ENCODE measurements at places on chromosomes 1 and 21.

GRCh38 chr21:24045775-24046215 is 1561.5 kb downstream of the MRPL39 start:
- no peak for DNase-seq

- no peak for DNase-seq
Measured at GRCh38 chr1:203570805-203571204, 55.8 kb upstream of the ATP2B4 start.

DNA sequence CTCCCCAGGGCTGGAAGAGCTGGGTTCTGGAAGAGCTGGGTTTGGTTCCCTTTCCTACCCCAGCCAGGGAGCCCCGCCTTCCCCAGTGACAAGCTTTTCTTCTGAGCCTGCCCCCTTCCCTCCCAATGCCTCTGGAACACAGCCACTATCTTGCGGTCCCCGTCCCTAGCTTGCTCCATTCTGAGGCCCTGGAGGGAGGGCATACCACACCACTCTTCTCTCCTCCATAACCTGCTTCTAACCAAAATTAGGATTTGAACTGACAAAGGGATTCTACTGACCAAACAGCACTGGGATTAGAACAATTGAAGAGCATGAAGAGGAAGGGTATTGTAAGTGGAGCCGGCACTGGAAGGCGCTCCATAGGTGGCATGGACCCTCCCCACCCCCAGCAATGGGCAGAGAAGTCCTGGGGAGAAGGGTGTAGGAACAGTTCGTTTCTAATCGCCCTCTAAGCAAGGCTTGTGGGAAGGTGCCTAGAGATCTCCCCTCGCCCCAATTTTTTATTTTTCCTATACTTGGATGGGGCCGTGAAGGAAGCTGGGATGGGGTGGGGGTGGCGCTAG is 690 bp downstream of the C1orf216 start:
- peak; percentile 37 for DNase-seq

DNA sequence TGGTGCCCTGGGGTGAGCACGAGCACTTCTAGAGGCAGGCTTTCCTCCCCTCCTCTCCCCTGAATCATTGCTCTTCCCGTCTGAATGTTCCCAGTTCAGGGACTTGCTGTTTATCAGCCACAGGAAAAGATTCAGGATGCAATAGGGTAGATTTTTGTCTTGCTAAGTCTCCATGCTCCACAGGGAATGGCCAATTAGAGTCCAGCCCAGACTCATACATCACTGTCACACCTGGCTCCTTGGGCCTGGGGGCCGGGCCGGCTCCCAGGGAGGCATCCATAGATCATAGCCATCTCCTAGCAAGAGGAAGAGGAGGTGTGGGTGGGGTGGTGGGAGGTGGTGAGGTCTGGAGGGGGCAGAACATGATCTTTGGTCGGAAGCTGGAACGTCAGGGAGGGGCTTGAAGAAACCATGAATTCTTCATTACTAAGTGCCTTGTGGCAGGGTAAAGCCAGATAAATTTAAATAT is 83.4 kb downstream of the LRRN2 start:
- DNase-seq, result no peak

DNA sequence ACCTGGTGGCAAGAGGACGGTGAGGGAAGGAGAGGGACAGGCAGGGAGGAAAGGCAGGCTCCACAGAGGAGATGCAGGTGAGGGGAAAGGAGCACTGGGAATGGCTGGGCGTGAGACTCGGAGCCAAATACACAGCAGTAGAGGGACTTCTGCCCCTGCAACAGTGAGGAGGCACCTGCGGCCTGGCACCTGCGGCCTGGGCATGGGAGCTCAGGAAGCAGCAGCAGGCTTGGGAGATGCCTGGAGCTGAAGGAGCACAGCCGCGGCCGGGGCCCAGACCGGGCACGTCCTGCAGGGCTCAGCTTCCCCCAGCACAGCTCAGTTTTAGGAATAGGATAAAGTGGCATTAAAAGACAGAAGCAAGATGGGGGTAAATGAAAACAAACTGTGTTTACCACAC is 20.9 kb upstream of the TSPEAR start:
- DNase-seq, result no peak

DNA sequence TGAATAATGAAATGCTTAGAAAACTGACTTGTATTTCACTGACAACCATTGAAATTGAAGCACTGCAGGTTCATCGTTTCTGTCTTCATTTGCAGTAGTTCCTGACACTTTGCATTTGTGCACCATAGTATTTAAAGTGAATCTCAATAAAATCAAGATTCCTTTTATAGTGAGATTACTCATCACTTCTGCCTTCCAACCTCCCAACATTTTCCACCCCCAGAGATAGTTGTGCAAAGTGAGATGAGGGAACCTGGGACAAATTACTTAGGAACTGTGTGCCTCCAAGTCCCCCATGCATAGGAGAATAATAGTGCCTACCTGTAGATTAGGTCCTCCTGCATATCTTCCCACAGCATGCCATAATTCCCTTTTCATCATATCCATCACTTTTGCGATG is 114.9 kb upstream of the DPT start:
- DNase-seq, result no peak

GRCh38 chr21:44815852-44816628 is 1.8 kb downstream of the SUMO3 start:
- DNase-seq, result no peak

GRCh38 chr21:37269481-37269880 is 2.3 kb upstream of the VPS26C start:
- no peak for DNase-seq

- no peak for DNase-seq
Measured at GRCh38 chr1:77899647-77900320, 11.4 kb downstream of the NEXN start.

Data from mammary epithelial cell (primary cell).